NCI-H69 (cell line): ENCODE measurements at places on chromosomes 7 and 10.

GRCh38 chr7:127885843-127886242, 145.4 kb downstream of the LRRC4 start:
- peak; percentile 86 for DNase-seq

DNA sequence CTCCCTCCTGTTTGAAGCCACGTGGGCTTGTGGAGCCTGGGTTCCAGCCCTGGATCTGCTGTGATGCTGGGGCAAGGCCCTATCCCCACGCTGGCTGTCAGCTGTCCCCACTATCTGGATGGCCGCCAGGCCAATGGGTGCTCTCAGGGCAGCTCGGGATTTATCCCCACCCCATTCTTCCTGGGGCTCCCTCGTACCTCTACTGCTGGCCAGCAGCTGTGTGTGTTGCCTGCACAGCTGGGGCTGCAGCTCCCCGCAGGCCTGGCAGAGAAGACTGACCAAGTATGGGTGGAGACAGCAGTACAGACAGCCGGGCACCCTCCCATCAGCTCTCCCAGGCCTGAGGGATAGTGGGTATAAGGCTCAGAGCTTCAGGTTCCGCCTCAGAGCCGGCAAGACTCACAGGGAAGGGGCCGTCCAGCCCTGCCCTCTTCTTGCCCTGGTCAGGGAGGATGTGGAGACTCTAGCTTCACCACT, 13.6 kb downstream of the CLIP2 start:
- DNase-seq, result no peak

- DNase-seq, result peak; percentile 59
Measured at GRCh38 chr10:13046851-13047528, 45.5 kb upstream of the CCDC3 start.

DNA sequence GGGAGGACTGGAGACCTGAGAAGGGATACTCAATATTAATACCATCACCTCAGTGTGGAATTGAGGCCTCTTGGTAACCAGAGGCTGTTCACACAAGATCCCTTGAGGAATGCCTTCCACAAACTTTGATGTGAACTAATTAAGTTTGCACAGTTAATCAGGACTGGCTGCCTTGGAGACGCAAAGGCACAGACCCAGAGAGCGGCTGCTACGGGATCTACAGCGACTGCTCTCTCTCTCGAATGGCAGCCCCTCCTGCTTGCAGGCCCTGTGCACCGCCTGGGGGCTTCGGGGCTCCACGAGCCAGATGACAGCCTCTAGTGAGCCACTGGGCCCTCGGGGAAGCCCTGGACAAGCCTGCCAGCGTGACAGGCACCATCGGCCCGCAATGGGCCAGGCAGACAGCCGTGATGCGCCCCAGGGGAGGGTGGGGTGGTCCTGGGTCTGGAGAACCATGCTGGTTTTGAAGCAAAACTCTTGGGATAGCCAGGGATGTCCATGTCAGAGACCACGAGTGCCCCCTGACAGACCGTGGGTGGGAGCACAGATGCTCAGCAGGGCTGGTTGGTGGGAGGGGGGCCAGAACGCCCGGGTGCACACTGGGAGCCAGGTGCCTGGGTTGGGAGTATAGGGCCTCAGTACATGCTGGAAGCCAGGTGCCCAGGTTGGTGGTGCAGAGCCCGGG, 195.6 kb downstream of the ELFN1 start:
- no peak for DNase-seq

DNA sequence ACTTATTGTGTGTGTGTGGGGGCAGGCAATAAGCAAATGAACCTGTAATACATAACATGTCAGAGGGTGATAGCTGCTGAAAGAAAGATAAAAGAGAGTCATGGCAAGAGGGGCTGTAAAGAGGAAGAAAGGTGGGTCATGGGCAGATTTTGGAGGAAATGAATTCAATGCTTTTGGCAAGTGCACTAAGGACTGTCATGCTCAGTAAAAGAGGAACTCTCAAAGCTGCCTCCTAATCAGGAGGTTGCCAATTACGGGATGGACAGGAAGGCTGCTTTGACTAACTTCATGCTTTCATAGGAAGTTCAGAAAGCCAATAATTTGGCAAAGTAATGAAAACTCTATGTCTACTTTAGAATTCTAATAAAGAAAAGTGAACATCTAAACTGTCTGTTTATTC, 401.2 kb downstream of the SH2D4B start:
- no peak for DNase-seq
